ENCODE measurements at places on chromosomes 16 and 17.

- DNase-seq = no peak
These were observed 28.4 kb downstream of the CDH13 start for GRCh38 chr16:82655072-82655714.

GRCh38 chr17:67491009-67491680, 114.1 kb downstream of the PITPNC1 start:
- DNase-seq = no peak

GRCh38 chr17:42072323-42073187, 22.2 kb upstream of the C17orf113 start:
- DNase-seq = no peak

DNA sequence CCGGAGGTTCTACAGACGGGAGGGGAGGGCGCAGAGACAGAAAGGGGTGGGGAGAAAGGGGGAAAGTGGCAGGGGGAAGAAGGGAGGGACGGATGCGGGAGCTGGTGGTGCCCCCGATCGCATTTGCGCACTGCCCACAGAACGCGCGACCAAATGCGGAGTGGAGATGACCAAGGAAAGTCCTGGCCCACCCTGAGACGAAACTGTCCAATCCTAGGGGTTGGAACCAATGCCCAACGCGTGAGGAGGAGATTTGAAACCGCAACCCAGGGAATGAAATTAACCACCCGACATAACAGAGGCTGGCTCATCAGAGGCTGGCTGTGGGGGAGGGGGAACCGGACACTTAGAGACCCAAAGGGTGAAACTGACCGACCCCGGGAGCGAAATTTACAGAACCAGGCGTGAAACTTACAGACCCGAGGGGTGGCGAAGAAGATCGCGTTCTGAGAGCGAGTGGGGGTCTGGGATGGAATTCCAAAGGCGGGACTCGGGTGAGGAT, 1.4 kb downstream of the HES7 start:
- no peak for DNase-seq

GRCh38 chr17:31130286-31131224, 35.8 kb downstream of the NF1 start:
- DNase-seq = no peak

DNA sequence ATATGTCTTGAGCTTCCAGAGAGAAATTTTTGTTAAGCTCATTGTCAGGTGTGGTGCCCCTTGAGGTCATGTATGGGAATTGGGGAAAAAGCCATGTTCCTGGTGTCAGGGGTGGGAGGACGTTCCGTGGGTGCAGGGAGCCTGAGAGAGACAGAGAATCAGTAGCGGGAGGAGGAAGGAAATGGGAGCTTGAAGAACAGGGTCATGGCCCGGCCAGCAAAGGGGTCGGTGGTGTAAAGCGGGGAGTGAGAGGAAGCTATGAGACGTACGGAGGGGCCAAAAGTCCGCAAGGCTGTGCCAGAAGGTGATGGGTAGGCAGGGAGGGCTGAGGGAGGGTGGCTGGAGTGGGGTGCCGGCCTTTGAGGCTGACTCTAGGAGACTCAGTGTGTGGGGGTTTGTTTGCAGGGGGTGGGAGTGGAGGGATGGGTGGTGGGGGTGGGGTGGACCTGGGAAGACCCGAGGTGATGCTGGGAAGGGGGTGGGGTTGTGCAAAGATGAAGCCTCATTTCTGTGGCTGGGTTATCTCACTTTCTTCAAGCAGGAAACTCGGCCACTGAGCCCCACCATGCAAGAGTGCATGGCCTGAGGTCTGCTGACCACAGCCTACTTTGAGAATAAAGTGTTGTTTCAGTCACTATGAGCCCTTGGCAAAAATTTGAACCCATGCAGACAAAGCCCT, 63.6 kb downstream of the PLCG2 start:
- DNase-seq = no peak

DNA sequence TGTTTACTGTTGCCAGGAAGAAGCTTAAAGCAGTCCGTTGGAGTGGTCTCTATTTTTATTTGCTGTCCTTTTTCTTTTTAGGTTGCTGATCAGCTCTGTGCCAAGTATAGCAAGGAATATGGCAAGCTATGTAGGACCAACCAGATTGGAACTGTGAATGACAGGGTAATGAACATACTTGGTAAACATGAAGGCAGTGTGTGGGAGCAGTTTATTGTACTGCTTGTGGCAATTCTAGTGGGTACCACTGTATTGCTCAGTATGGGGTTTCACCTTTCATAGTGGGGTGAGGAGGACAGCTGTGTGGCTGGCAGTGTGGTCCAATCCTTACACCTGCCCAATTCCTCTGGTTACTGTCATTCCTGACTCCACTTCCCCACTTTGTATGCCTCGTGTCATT, 25.3 kb downstream of the IST1 start:
- DNase-seq = no peak

DNA sequence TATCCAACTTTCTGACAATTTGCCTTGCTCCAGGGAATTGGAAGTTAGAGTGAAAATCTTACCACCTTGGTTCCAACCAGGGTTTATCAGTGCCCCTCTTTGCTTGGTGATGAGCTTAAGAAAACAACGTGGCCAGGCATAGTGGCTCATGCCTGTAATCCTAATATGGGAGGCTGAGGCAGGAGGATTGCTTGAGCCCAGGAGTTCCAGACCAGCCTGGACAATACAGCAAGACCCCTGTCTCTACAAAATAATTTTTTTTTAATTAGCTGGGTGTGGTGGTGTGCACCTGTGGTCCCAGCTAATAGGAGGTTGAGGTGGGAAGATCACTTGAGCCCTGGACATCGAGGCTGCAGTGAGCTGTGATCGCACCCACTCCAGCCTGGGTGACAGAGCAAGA, 21.4 kb downstream of the SLC7A6 start:
- DNase-seq = no peak

DNA sequence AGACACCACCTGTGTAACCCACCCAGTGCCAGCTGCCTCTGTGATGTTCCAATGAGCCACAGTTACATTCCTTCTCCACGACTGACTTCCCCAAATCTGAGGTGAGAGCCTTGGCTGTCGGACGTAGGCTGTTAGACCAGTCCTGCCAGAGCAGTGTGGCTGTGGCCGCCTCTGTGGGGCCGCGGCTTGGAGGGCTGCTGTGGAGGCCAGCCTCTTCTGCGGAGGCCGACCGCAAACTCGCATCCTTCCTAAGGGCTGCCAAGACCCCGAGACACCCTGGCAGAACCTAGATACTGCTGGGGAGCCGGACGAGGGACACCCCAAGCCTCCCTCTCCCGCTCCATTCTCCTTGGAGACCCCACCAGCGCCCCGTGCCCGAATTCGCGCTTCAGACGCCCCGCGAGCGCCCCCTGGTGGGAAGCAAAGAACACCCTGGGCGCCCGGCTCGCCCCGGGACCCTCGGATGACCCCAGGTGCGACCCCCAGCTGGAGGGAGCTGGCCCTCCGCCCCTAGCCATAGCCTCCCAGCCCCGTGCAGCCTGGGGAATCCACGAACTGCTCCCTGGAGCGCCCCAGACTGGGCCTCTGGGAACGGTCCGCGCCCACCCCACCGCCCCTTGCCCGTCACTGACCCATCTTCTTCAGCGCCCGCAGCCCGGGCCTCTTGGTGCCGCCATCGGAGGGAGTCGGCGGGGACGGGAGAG, 547 bp downstream of the PLCD3 start:
- no peak for DNase-seq

DNA sequence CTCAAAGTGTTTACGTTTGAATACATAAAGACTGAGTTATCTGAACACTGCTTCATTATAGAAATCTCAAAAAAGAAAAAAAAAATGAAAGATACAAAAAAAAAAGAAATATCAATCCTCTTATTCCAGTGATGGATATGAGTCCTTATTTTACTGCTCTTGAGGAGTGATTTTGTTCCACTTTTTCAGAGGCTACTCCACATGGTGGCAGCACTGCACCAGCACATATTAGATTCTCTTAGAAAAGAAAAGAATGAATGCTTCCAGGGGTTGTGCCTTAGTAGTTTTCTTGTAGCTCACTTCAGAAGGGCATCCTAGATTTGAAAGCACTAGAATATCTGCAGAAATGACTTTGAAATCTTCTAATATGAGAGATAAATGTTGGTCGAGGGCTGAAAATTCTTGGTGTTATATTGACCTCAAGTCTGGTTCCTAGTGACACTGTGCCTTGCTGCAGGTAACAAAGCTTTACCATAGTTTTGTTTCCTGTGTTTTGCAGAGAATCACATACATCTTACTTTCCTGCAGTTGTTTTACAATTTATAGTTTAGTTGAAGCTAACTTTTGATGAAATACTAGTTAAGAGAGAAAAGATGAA, 25.9 kb downstream of the AP2B1 start:
- peak; percentile 35 for DNase-seq
